Glutamatergic neuron (in vitro differentiated cells): ENCODE measurements at places on chromosomes 3 and 15. TPM values are rescaled to one million over a fixed set of nuclear protein-coding genes. Genes with fewer than 3 reads are reported as not detected.

MYL3 gene
- not detected for total RNA-seq

GRCh38 chr3:17094551-17094950 is 209.8 kb downstream of the PLCL2 start:
- DNase-seq = no peak
- no peaks in the 10 kb centered on the region for H3K36me3 ChIP-seq
- H3K4me3 ChIP-seq = no peak overlapping the region
- no peak overlapping the region for H3K27ac ChIP-seq

- H3K36me3 ChIP-seq = no peaks in the 10 kb centered on the region
- peaks cover 8% of the 10 kb centered on the region for H3K27me3 ChIP-seq
- no peak for DNase-seq
- peaks cover 20% of the 10 kb centered on the region for H3K4me1 ChIP-seq
- H3K27ac ChIP-seq = no peak overlapping the region
- peak overlapping the region; percentile 12 for H3K4me3 ChIP-seq
Observed at GRCh38 chr15:72850833-72851232, 67.3 kb upstream of the ADPGK start.

GRCh38 chr15:78417754-78418630 is 20.0 kb upstream of the IREB2 start:
- DNase-seq = no peak
- H3K4me1 ChIP-seq = no peaks in the 10 kb centered on the region

GRCh38 chr3:130850843-130851242 is 43.0 kb upstream of the ATP2C1 start:
- H3K36me3 ChIP-seq = no peaks in the 10 kb centered on the region
- no peak overlapping the region for H3K4me3 ChIP-seq
- H3K27ac ChIP-seq = no peak overlapping the region
- peaks cover 1% of the 10 kb centered on the region for H3K27me3 ChIP-seq
- peaks cover 14% of the 10 kb centered on the region for H3K4me1 ChIP-seq
- no peak for DNase-seq

DNA sequence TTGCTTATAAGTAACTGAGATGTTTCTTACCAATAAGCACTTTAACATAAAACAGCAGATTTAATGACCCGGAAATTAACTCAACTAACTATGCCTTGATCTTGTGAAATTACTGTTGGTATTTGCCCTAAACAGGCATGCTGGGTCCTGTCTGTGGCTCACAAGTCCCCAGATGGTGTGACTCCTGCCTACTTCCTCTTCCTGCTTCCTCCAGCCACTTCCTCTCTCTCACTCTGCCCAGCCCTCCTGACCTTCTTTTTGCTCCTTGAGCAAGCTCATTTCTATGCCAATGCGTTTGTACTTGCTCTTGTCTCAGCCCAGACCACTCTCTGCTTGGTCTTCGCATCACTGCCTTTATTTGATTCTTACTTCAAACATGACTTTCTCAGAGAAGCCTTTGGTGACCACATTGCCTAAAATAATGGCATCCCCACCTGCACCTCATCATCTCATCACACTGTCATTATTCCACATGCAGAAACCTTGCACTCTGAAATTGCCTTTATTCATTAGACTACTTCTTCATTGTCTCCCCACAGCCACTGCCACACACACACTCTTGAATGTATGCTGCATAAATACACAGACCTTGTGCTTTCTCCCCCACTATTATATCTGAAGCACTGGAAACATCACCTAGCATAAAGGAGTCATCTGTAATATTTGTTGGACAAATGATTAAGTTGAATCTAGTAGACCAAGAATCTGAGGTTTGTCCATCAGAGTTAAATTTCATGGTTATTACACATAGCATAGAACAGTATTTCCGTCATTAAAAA is 256.3 kb upstream of the SEMA6D start:
- H3K36me3 ChIP-seq = peaks cover 9% of the 10 kb centered on the region
- peak overlapping the region; percentile 48 for H3K4me3 ChIP-seq
- peak overlapping the region; percentile 91 for H3K27ac ChIP-seq
- H3K4me1 ChIP-seq = peaks cover 48% of the 10 kb centered on the region
- DNase-seq = no peak

DNA sequence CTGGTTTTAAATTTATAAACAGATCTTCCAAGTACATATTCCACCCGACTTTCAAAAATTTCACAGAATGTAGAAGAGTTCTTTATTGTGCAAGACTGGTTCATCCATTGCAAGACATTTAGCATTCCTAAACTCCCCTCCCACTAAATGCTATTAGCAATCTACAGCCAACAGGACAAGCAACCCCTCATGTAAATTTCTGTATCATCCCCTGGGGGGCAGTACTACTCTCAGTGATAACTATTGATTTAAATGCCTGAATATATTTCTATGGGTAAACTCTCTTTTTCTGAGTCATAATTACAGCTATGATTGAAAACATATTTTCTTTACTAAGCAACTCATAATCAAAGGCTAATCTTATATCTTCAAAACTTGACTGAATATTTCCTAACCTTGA is 10.7 kb upstream of the SLC15A2 start:
- no peak overlapping the region for H3K4me3 ChIP-seq
- no peaks in the 10 kb centered on the region for H3K27me3 ChIP-seq
- no peak for DNase-seq
